ENCODE measurements at places on chromosomes 2 and 18. TPM values are rescaled to one million over a fixed set of nuclear protein-coding genes. Genes with fewer than 3 reads are reported as not detected.

GRCh38 chr2:140117386-140117785 is 1337.2 kb upstream of the NXPH2 start:
- no peak for DNase-seq

GRCh38 chr2:2914252-2914651 is 463.4 kb downstream of the EIPR1 start:
- no peak for DNase-seq

- DNase-seq: no peak
These were observed 5.1 kb downstream of the NCK2 start for GRCh38 chr2:105749583-105750400.

GRCh38 chr18:24868760-24869237 is 408.4 kb downstream of the HRH4 start:
- DNase-seq: no peak

- DNase-seq: no peak
These were observed 41.6 kb upstream of the RALBP1 start for GRCh38 chr18:9433671-9434121.

- no peak for DNase-seq
These were observed 221.9 kb downstream of the DYM start for GRCh38 chr18:49238433-49239042.

GRCh38 chr2:82591718-82592117 is 1867.4 kb downstream of the SUCLG1 start:
- no peak for DNase-seq

DNA sequence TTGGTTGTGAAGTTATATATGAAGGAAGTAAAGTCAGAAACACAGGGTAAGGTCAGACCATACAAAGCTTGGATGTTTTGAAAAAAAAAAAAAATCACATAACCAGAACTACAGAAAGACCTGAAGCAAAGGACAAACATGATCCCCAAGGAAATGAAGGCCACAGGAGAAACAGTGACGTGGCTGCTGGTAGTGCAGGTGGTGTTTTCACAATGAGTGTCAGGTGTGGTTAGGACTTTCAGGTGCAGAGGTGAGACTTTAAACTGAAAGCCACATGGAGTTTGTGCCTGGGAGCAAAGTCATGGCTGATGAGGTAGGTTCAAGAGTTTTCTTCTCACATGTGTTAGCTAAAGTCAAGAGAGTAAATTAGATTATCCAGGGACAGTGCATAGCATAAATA is 270.7 kb downstream of the PIEZO2 start:
- DNase-seq: no peak

DNA sequence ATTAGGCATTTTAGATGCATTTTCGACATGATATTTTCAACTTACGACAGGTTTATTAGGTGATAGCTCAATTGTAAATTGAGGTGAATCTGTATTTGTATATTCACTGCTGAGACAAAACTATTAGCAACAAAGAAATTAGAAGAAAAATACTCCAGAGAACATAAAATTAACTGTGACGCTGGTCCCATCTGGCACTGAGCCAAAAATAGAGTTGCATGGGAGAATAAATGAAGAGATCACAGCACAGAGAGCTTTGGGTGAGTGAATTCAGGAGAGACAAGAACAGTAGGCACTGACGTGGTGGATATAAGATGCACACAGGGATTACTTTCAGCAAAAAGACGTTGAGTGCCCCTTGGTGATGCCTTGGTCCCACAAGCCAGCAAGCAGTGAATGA is 306.2 kb upstream of the RAB6C start:
- no peak for DNase-seq

DNA sequence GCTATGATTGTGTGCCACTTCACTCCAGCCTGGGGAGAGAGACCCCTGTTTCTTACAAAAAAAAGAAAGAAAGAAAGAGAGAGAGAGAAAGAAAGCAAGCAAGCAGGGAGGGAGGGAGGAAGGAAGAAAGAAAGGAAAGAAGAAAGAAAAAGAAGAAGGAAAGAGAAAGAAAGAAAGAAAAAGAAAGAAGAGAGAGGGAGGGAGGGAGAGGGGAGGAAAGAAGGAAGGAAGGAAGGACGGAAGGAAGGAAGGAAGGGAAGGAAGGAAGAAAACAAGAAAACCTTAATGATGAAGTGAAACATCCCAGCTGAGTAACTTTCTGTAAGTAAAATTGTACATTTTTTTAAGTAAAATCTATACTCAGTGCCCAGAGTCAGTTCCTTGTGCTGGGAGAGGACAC is 75.5 kb upstream of the GLS start:
- DNase-seq: no peak

GRCh38 chr2:70304498-70304897 is 2.6 kb upstream of the FAM136A start:
- no peak for DNase-seq

GRCh38 chr2:232888099-232888836 is 18.2 kb downstream of the SNORC start:
- DNase-seq: no peak

Gene CHRNG
- 2.9 TPM for total RNA-seq

Gene GFPT1
- total RNA-seq: 33.7 TPM

Gene SEPTIN10
- 38.4 TPM for total RNA-seq

Gene AFTPH
- total RNA-seq: 15.6 TPM

Gene PAX3
- total RNA-seq: 20.5 TPM
